Astrocyte (in vitro differentiated cells and primary cell): ENCODE measurements at places on chromosomes 5 and 9. TPM values are rescaled to one million over a fixed set of nuclear protein-coding genes. Genes with fewer than 3 reads are reported as not detected.
A peak's percentile ranks its signal among the peaks of the same experiment; 100 is the strongest.

DNA sequence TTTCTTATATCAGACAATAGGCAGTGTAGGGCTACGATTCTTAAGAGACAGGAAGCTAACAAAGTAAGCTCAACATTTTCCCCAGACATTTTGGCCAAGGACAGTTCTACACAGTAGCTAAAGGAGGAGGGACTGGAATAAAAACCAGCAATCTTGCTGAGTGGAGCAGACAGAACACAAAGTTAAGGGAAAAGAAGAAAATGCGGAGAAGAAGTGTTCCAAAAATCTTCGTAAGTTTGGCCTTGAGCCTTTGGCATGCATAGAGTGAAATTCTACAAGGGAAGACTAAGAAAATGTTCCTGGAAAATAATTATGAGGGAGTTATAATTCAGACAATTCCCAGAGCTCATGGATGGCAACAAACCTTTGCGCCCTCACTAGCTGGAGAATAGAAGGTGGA, 748.0 kb upstream of the CTNND2 start:
- DNase-seq = no peak

GRCh38 chr5:108747774-108748400, at the start of gene FER:
TSS of gene FER (plus strand) at chr5:108747897. CDS start at chr5:108798183, 50,286 bp downstream.
- peak; percentile 96 for DNase-seq

GRCh38 chr9:15612962-15613361, 60.1 kb downstream of the CCDC171 start:
- no peak for DNase-seq

Gene QRFP
- not detected in 2 replicates for total RNA-seq

GRCh38 chr5:96651047-96651446, 11.1 kb upstream of the CAST start:
- DNase-seq = no peak

Gene KIAA1958
- total RNA-seq = 10.4 and 12.0 TPM in 2 replicates

DNA sequence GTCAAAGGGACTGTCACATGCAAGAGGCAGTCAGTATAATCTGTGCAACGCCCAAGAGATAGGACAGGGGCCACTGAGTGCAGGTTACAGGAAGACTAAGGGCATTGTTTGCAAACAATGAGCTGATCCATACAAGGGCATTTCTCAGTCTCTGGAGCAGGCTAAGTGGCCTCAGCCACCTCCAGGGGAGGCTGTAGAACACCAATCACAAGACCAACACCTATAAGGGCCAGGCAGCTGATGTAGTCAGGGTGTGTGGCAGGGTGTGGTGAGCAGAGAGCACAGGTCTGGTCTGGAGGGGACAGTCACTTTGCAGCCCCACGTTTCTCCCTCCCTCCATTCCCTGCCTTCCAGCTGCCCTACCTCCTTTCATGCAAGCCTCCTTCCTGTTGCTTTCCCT, 83.2 kb upstream of the ADRA1B start:
- DNase-seq = no peak

DNA sequence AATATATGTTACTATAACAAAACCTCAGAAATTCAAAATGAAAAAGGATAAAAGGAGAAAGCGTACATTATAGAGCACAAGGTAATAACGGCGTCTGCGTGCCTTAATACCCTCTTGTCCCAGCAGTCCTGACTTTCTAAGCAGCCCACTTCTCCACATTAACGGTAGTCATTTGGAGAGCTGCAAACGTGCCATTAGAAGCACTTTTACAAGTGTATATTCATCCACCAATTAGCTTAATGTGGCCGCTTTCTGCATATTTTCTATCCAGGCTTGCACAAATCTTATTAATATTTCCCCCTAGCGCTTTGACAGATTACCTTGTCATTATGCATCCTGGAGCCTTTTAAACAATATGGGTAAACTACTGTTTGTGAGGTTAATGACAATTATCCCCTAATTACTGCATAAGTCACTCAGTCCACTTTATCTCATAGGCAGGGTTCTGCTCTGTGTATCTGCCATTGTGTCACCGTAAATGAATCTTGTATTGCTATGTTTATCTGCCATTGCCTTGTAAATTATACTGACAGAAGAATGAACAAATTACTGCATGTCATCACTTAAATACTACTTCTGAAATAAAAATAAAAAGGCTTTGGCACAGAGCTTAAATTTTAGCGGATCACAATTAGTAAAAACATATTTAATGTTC, 421.3 kb downstream of the BNC2 start:
- no peak for DNase-seq

Gene NEUROG1
- not detected in 2 replicates for total RNA-seq

Gene FOXD4L6
- 0.18 TPM in 1 of 2 replicates, not detected in the other for total RNA-seq

Gene ACOT12
- total RNA-seq = 0.09 TPM in 1 of 2 replicates, not detected in the other

Gene ZNG1F
- 9.5 and 10.9 TPM in 2 replicates for total RNA-seq

GRCh38 chr9:97438257-97438656, 26.4 kb downstream of the TDRD7 start:
- no peak for DNase-seq
